ENCODE measurements at places on chromosomes 7 and 10. TPM values are rescaled to one million over a fixed set of nuclear protein-coding genes. Genes with fewer than 3 reads are reported as not detected.

- no peak overlapping the region for H3K4me3 ChIP-seq
- no peaks in the 10 kb centered on the region for H3K27me3 ChIP-seq
- no peaks in the 10 kb centered on the region for H3K36me3 ChIP-seq
- peak overlapping the region; percentile 58 for H3K27ac ChIP-seq
- DNase-seq = no peak
These were observed 63.2 kb downstream of the MKI67 start for GRCh38 chr10:128062881-128063563.

- peaks cover 46% of the 10 kb centered on the region for H3K4me1 ChIP-seq
- no peak overlapping the region for H3K27ac ChIP-seq
- no peak overlapping the region for H3K4me3 ChIP-seq
- H3K36me3 ChIP-seq = no peaks in the 10 kb centered on the region
- no peaks in the 10 kb centered on the region for H3K27me3 ChIP-seq
These were observed 49.4 kb downstream of the NUDCD3 start for GRCh38 chr7:44441079-44441478.

- no peaks in the 10 kb centered on the region for H3K36me3 ChIP-seq
- no peak overlapping the region for H3K4me3 ChIP-seq
- H3K27ac ChIP-seq = no peak overlapping the region
- no peaks in the 10 kb centered on the region for H3K27me3 ChIP-seq
- DNase-seq = no peak
These were observed 155.8 kb downstream of the GPAM start for GRCh38 chr10:112027731-112028280.

- H3K36me3 ChIP-seq = no peaks in the 10 kb centered on the region
- H3K27me3 ChIP-seq = no peaks in the 10 kb centered on the region
- no peaks in the 10 kb centered on the region for H3K4me1 ChIP-seq
- DNase-seq = no peak
These were observed 544.4 kb downstream of the DNAJB6 start for GRCh38 chr7:157881048-157881771.

- H3K27ac ChIP-seq = no peak overlapping the region
- no peak overlapping the region for H3K4me3 ChIP-seq
- no peaks in the 10 kb centered on the region for H3K4me1 ChIP-seq
- no peak for DNase-seq
- H3K36me3 ChIP-seq = peaks cover 91% of the 10 kb centered on the region
- H3K27me3 ChIP-seq = no peaks in the 10 kb centered on the region
These were observed 23.7 kb downstream of the UBN2 start for GRCh38 chr7:139254728-139255127.

GRCh38 chr10:35909121-35909720, 267.1 kb upstream of the FZD8 start:
- DNase-seq = no peak
- no peaks in the 10 kb centered on the region for H3K4me1 ChIP-seq
- H3K4me3 ChIP-seq = no peak overlapping the region
- H3K27me3 ChIP-seq = no peaks in the 10 kb centered on the region

DNA sequence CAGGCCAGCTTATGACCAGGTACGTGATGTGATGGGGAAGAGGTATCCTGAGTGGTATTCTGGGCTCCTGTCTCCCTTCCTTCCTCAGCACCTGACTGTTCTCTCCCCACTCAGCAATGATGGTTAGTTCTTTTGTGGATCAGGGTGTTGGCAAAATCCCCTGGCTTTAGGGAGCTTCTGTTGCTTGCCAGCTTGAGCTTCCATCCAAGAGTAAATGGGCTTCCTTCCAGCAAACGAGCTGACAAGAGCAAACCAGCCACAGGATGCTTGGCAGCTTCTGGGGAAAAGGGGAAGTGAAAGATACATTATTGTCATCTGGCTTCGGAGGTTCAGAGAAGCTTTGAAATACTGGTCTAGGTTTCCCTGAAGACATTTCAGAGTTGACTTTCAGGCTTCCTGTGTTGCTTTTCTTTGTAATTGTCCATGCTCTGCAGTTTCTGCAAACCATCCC, 5.2 kb downstream of the DUSP5 start:
- no peak for DNase-seq
- no peak overlapping the region for H3K4me3 ChIP-seq
- peaks cover 2% of the 10 kb centered on the region for H3K27me3 ChIP-seq
- H3K27ac ChIP-seq = no peak overlapping the region
- H3K36me3 ChIP-seq = no peaks in the 10 kb centered on the region
- peaks cover 34% of the 10 kb centered on the region for H3K4me1 ChIP-seq

GRCh38 chr10:104906112-104906511, 265.0 kb downstream of the SORCS3 start:
- no peaks in the 10 kb centered on the region for H3K4me1 ChIP-seq
- no peak overlapping the region for H3K27ac ChIP-seq
- no peak overlapping the region for H3K4me3 ChIP-seq
- peaks cover 1% of the 10 kb centered on the region for H3K27me3 ChIP-seq
- no peaks in the 10 kb centered on the region for H3K36me3 ChIP-seq
- no peak for DNase-seq

The FEZF1 gene
- total RNA-seq = not detected

The MYO1G gene
- total RNA-seq = 1.1 TPM

The LAMB1 gene
- 43.6 TPM for total RNA-seq

The TMEM213 gene
- not detected for total RNA-seq
